ENCODE measurements at places on chromosomes 7 and 10.
A peak's percentile ranks its signal among the peaks of the same experiment; 100 is the strongest.

- DNase-seq = peak; percentile 45
Measured at GRCh38 chr7:2863461-2864066, 19.5 kb upstream of the GNA12 start.

DNA sequence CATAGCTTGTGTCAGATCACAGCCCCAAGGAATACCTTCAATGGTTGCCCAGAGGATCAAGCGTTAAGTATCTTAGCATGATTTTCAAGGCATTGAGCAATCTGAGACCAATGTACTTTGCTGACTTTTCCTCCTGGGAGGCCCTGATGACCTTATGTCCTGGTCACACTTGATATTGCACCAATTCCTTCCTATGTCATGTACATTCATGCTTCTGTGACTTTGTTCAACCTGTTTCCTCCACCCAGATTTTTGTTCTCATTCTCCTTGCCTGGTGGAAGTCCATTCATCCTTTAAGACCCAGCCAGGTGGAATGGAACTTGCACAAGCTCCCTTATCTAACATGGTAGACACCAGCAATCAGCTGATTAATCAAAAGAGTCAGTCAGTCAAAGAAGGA is 160.8 kb downstream of the PFKFB3 start:
- no peak for DNase-seq

GRCh38 chr10:43062402-43063160 is 14.3 kb upstream of the RET start:
- no peak for DNase-seq

GRCh38 chr7:21338728-21339164 is 89.1 kb upstream of the SP4 start:
- peak; percentile 47 for DNase-seq

DNA sequence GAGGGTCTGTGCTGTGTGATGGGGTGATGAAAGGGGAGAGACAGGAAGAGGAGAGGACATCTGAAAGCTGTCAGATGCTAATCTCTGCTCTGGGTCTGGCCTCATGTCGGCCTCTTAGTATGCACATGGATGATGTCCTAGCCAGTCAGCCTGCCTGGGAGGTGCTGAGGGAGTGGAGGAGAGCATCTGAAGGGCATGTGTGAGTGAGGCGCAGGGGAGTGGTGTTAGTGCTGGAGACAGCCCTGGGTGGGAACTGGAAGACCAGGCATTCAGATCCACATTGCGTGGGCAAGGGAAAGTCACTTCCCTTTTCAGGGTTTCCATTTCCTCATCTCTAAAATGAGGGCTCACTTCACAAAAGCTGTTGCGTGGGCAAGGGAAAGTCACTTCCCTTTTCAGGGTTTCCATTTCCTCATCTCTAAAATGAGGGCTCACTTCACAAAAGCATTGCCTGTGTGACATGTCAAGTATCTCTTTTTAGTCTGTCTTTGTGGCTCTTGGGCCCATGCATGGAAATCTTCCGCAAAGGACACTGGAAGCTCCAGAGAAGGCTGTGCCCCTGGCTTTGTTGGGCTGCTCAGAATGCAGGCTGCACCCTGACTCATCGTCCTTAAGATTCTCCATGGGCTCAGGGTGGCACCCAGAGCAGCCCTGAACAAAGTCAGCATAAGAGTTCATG is 10.0 kb downstream of the SFTPD start:
- no peak for DNase-seq

DNA sequence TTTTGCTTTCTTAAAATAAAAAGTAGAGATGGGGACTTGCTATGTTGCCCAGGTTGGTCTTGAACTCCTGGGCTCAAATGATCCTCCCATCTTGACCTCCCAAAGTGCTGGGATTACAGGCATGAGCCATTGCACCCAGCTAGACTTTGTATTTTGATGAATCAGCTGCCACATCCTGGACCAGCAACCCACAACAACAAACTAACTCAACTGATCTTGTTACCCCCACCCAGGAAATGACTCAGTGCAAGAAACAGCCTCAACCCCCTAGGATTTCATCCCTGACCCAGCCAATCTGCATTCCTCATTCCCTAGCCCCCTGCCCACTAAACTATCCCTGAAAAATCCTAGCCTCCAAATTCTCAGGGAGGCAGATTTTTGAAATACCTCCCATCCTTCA is 123.8 kb downstream of the IPMK start:
- DNase-seq = no peak

GRCh38 chr10:48609899-48610584 is 5.2 kb upstream of the ARHGAP22 start:
- DNase-seq = no peak

GRCh38 chr10:116699471-116700150 is 42.8 kb downstream of the HSPA12A start:
- DNase-seq = no peak

DNA sequence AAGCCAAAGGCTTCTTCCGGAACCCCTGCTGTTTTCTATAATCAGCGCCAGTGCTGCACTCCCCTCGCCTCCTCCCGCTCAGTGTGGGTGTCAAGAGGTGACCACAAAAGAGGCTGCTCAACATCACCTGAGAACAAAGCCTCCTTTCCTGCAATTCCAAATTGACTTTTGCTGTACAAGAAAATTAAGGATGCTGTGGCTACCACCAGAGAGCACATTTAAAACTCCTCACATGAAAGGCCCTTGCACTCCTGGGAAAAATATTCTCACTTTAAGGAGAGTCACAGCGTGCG is 96.4 kb downstream of the HIPK2 start:
- DNase-seq = no peak
